Fibroblast of the aortic adventitia (primary cell): ENCODE measurements at places on chromosomes 4 and X.

DNA sequence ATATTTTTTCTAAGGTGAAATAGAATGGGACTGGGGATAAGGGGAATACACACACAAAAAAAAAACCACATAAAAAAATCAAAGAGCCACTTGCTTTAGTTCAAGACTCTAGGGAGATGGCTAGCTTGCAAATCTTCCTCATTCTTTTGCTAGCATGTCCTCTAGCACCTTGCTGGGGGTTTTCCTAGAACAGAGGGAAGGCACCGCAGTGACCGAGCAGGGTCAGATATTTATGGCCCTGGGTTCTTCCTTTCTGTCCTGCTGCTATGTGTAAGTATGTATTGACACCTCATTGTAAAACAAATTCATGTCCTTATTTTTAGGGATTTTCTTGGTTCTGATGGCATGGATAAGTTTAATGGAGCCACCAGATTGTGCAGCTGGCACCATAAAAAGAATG is 81.2 kb downstream of the SHISA3 start:
- no peak for DNase-seq

- no peak for DNase-seq
Observed at GRCh38 chr4:141376769-141377168, 156.1 kb downstream of the ZNF330 start.

DNA sequence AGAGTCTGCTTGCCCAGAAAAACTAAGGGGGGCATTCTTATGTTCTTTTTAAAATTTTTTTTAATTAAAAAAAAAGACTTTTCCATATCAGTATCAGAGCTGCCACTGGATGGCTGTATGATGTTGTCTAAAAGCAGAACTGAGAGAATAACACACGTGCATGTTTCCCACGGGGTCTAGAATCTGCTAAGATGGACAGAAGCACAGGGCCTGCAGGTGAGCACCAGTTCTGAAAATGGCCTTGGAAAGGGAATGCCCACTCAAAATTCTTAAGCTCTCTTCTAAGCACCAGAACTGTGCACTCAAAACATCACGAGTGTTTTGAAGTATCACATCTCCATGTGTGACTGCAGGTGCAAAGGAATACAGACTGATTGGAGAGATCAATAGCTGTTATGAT is 61.1 kb downstream of the ARAP2 start:
- no peak for DNase-seq

DNA sequence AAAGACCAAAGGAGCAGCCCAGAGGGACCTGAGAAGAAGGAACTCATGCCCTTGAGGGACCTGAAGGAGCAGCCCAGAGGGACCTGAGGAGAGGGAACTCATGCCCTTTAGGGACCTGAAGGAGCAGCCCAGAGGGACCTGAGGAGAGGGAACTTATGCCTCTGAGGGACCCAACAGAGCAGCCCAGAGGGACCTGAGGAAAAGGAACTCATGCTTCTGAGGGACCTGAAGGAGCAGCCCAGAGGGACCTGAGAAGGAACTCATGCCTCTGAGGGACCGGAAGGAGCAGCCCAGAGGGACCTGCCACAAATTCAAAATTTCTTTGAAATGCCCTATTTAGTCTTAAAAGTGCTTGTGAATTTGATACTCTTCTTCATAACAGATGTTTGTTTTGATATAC is 48.5 kb upstream of the TMEM154 start:
- no peak for DNase-seq

- DNase-seq: no peak
Observed at GRCh38 chr4:162865102-162865501, 301.6 kb downstream of the NAF1 start.

DNA sequence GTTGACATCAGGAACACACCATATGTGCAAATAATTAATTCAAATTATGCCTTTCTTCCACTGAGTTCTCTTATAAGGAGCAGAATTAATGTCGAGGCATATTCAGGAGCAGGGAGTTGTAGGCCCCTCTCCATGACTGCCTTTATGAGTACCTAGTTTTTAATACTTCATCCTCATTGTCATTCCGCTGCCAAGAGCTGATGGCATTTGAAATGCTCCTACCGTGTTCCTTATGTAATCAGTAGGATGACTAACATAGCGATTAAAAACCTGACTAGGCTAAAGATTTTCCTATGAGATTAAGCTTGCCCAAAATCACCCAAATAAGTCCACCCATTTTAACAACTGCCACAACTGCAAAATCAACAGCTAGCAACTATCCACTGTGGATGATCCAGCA is 220.6 kb downstream of the DHX15 start:
- no peak for DNase-seq
